ENCODE measurements at places on chromosomes 4 and X.

GRCh38 chr4:40912460-40913184, 162.9 kb downstream of the NSUN7 start:
- DNase-seq: no peak

DNA sequence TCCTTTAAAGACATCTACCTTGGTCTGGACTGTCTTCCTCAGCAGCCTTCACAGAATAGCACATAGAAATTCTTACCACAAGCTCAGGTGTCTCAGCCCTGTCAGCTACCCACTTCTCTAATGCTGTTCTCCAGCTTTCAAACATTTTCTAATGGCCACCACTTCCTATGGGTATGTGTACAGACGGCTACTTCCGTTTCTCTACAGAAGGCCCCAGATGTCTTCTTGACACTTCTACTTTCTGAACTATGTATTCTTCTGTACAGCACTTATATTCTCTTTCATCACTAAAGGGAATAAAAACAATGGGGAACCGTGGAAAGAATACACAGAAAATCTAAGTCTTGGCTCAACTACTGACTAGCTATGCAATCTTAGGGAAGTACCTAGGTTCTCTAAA, 13.3 kb downstream of the OPHN1 start:
- no peak for DNase-seq

DNA sequence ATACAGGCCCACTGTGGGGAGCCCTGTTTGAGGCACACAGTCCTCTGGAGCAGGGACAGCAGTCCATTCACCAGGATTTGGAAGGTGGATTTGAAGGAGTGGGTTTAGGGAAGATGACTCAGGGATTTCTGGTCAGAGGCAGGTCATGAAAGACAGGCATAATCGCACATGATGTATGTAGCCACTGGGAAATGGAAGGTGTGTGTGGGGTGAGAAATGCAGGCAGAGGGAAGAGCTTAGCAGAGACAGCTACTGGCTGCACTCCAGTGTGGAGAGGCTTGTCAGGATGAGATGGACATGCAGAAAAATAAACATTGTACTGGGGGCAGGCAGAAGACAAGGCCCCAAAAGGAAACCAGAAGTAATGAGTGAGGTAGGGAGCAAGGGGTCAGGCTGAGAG, 85.2 kb upstream of the STS start:
- DNase-seq: no peak

DNA sequence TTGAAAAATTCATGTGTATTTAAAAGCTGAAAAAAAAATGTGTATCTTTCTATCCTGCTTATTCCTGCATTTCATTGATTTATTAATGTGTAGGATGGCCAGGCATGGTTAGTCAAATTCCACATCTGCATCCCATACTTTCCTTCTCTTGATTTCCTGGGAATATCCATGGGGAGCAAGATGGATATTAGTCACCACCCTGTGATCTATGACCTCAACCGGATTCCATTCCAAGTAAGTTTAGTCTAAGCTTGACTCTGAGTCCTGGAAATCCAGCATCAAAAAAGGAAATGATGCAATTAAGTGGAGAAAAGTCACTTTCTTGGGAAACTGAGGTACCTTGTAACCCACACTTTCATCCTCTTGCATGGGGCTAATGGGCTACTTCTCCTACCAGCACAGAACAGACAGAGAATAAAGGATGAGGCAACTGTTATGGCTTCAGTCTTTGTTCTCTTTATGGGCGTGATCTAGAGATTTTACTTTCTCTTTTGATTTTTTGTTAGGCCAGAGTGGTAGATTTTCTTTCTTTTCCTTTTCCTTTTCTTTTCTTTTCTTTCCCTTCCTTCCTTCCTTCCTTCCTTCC, 17.1 kb upstream of the BEX4 start:
- no peak for DNase-seq

GRCh38 chr4:147616849-147617172, 386 bp upstream of the TMEM184C start:
- no peak for DNase-seq

GRCh38 chrX:82230013-82230412, 1028.1 kb downstream of the SH3BGRL start:
- DNase-seq: no peak

Measured in activated CD4-positive, alpha-beta T cell treated with anti-CD3 and anti-CD28 coated beads, Interleukin-2, amount 50 U/mL, for 1 hour (primary cell).